HT-29 (cell line): ENCODE measurements at places on chromosomes 1 and 21. TPM values are rescaled to one million over a fixed set of nuclear protein-coding genes. Genes with fewer than 3 reads are reported as not detected.

DPT gene
- total RNA-seq = not detected in 2 replicates

AADACL4 gene
- not detected in 2 replicates for total RNA-seq

RIMKLA gene
- 1.3 and 1.6 TPM in 2 replicates for total RNA-seq

IL20 gene
- not detected in 2 replicates for total RNA-seq

PLPPR5 gene
- total RNA-seq = not detected in 2 replicates

RXRG gene
- not detected in 2 replicates for total RNA-seq

IVL gene
- total RNA-seq = 2.0 and 2.2 TPM in 2 replicates

TAF13 gene
- total RNA-seq = 10.5 and 15.2 TPM in 2 replicates

SPRR2F gene
- total RNA-seq = not detected in 2 replicates

SH2D1B gene
- total RNA-seq = not detected in 2 replicates

ETV3L gene
- not detected in 2 replicates for total RNA-seq

TCHH gene
- total RNA-seq = 0.03 TPM in 1 of 2 replicates, not detected in the other

TEX38 gene
- total RNA-seq = 0.20 TPM in 1 of 2 replicates, not detected in the other

SPATA46 gene
- total RNA-seq = not detected in 2 replicates

TTLL7 gene
- 2.6 and 2.8 TPM in 2 replicates for total RNA-seq

LCE1D gene
- total RNA-seq = not detected in 2 replicates

SPATA1 gene
- 1.0 and 1.3 TPM in 2 replicates for total RNA-seq

ECM1 gene
- 3.2 and 7.4 TPM in 2 replicates for total RNA-seq

C1orf87 gene
- not detected in 2 replicates for total RNA-seq

DEGS1 gene
- 5.8 and 9.9 TPM in 2 replicates for total RNA-seq

HSD11B1 gene
- not detected in 2 replicates for total RNA-seq

DNAJC8 gene
- 29.3 and 31.7 TPM in 2 replicates for total RNA-seq

PGLYRP4 gene
- total RNA-seq = not detected in 2 replicates

KAZN gene
- total RNA-seq = 0.38 and 1.1 TPM in 2 replicates

FAM78B gene
- not detected in 2 replicates for total RNA-seq

PAX7 gene
- total RNA-seq = not detected in 2 replicates

CD52 gene
- 1.5 and 2.1 TPM in 2 replicates for total RNA-seq

TTC3 gene
- total RNA-seq = 55.6 and 67.8 TPM in 2 replicates

LRRC38 gene
- total RNA-seq = not detected in 2 replicates

KCNC4 gene
- total RNA-seq = 0.13 and 0.48 TPM in 2 replicates

OR2T29 gene
- total RNA-seq = not detected in 2 replicates

ADORA3 gene
- not detected in 2 replicates for total RNA-seq

FAM229A gene
- total RNA-seq = 2.6 and 12.4 TPM in 2 replicates

TSPAN2 gene
- 0.05 and 0.23 TPM in 2 replicates for total RNA-seq

ZBTB8A gene
- total RNA-seq = 0.84 and 1.0 TPM in 2 replicates

STIL gene
- 12.4 and 12.6 TPM in 2 replicates for total RNA-seq

HLX gene
- not detected in 2 replicates for total RNA-seq

B3GALT2 gene
- not detected in 2 replicates for total RNA-seq

PADI2 gene
- total RNA-seq = 3.4 and 3.8 TPM in 2 replicates

CFHR2 gene
- total RNA-seq = not detected in 2 replicates

CLIC6 gene
- not detected in 2 replicates for total RNA-seq

TBX15 gene
- total RNA-seq = 0.03 TPM in 1 of 2 replicates, not detected in the other

NTNG1 gene
- not detected in 2 replicates for total RNA-seq

KCNJ15 gene
- not detected in 2 replicates for total RNA-seq

CFHR5 gene
- not detected in 2 replicates for total RNA-seq

RNU1-1 gene
- under 0.01 TPM in 2 replicates for total RNA-seq

TMCC2 gene
- 0.08 and 0.21 TPM in 2 replicates for total RNA-seq

CATSPER4 gene
- total RNA-seq = not detected in 2 replicates

UBASH3A gene
- total RNA-seq = not detected in 2 replicates
